ENCODE measurements at places on chromosomes 7 and 10.

- no peak for DNase-seq
Measured at GRCh38 chr7:69864822-69865221, 266.5 kb downstream of the AUTS2 start.

- no peak for DNase-seq
Measured at GRCh38 chr10:49001870-49002672, 62.4 kb upstream of the LRRC18 start.

DNA sequence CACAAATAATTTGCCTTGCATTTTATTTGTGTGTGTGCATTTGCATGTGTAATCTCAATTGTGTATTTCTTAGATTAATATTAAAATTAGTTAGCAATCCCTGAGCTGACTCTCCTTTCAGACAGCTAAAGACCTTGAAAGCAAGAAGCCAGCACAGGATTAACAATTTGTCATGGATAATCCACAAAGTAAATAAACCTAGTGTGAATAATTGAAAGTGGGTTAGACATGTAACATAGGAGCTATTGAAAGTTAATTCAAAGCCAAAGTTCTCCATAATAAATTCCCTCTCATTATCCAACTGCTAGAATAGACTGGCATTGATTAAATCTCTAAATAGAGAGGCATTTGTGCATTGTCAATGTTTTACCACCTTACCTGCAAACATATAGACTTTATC lies 326.1 kb downstream of the PLXDC2 start:
- DNase-seq: no peak

GRCh38 chr7:142308918-142309317 lies 51.1 kb upstream of the PRSS58 start:
- DNase-seq: no peak

DNA sequence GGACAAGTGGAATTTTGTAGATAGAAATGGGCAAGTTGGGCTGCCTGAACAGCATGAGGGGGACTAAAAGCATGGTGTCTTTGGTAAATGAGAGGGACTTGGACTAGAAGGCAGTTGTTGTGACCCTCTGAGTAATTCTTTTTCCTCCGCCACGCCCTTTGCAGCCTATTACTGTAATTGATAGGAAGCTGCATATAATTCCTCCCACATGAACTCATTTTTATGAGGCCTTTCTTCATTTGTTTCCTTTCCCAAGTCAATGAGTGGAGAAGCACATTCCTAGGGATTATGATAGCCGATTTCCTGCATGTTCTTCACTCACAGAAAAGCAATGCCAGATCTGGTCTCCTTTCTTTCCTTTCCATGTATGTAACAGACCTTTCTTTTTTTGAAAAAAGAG lies 27.7 kb downstream of the ZSCAN25 start:
- DNase-seq: no peak
